Lung (tissue), 17 donors: ENCODE measurements at places on chromosomes 2 and 18. TPM values are rescaled to one million over a fixed set of nuclear protein-coding genes. Genes with fewer than 3 reads are reported as not detected.

DNA sequence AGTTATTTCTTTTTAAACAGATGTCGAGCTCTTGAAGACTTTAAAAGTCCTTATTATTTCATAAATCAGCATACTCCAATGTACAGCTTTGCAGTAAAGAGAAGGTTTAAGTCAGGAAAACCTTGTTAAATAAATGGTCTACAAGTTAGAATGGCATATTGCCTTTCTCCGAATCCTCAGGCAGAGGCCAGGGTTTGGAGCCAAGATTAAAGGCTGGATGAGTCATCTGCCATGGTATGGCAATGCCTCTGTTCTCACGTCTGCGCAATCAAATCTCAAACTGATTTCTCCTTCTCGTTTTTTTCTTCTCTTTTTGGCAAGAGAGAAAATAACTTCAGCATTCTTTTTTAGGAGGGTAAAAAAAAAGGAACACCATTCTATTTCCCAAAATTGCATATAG, 5.6 kb upstream of the KCNJ3 start:
- no peaks in the 10 kb centered on the region for H3K4me1 ChIP-seq
- H3K27me3 ChIP-seq, result peaks cover 15% of the 10 kb centered on the region
- no peak overlapping the region for H3K4me3 ChIP-seq
- H3K27ac ChIP-seq, result no peak overlapping the region
- DNase-seq, result no peak
- no peaks in the 10 kb centered on the region for H3K36me3 ChIP-seq

- H3K4me1 ChIP-seq, result no peaks in the 10 kb centered on the region
- H3K4me3 ChIP-seq, result no peak overlapping the region
- H3K27me3 ChIP-seq, result no peaks in the 10 kb centered on the region
- H3K27ac ChIP-seq, result no peak overlapping the region
- no peak for DNase-seq
- H3K36me3 ChIP-seq, result no peaks in the 10 kb centered on the region
Observed at GRCh38 chr2:221929259-221929658, 357.2 kb upstream of the EPHA4 start.

DNA sequence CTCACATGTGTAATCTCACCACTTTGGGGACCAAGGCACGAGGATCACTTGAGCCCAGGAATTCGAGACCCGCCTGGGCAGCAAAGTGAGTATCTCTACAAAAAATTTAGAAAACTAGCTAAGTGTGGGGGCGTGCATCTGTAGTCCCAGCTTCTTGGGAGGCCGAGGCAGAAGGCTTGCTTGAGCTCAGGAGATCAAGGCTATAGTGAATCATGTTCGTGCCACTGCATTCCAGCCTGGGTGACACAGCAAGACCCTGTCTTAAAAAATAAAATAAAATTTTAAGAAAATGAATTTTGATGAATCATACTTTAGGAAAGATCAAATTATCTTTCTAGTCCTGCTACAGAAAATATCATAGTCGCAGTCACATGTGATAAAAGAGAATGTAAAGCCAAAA, 46.9 kb downstream of the CABYR start:
- no peak for DNase-seq
- no peaks in the 10 kb centered on the region for H3K27me3 ChIP-seq
- no peak overlapping the region for H3K27ac ChIP-seq
- H3K36me3 ChIP-seq, result peaks cover 3% of the 10 kb centered on the region

The GPR45 gene
- polyA plus RNA-seq, result not detected

The PAX8 gene
- 0.89 TPM for polyA plus RNA-seq
